Progenitor cell of endocrine pancreas (in vitro differentiated cells): ENCODE measurements at places on chromosomes 1 and 21.

DNA sequence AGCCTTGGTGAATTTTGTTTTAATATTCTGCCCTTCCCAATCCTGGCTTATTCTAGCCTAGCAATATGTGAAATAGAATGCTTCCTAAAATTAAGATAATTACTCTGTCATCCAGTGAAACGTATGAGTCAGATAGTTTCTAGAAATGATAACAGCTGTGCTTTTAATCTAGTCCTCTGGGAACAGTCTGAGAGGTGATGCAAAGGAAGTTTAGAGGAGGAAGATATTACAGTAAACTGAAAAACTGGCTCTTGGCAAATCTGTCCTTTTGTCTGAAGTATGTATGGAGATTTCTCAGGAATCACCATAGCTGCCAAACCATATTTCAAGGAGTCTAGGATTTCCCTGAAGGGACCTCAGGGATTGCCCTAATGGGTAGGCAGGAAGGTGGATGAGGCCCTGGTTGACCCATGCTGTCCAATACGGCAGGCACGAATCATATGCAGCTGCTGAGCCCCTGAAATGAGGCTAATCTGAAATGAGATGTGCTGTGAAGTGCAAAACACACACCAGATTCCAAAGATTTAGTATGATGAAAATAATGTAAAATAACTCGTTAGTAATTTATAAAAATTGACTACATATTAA, 70.8 kb upstream of the LBR start:
- no peak for DNase-seq

DNA sequence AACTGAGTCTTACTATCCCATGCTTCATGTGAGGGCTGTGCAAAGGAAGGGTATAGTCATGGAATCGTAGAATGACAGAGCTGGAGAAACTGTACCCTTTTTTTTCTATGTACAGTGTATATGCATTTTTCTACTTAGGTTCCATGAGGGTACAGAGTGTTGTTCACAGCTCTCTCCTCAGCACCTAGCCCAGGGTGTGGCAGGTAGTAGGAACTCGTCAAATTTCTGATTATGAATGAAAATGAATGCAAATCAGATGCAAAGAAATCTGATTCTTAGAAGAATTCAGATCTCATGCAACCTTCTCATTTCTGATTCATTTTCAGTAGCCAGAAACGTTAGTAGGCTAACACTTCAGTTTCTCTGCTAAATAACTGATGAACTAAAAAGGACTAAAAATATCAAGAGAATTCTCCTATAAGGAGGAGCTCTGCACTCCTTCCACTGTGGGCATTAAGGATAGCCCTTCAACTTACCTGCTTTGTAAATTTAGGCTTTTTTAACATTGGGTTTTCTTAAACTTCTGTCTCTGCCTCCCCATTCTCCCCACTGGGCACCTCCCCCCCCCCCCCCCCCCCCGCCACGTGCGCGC, 18.0 kb upstream of the HHAT start:
- no peak for DNase-seq

DNA sequence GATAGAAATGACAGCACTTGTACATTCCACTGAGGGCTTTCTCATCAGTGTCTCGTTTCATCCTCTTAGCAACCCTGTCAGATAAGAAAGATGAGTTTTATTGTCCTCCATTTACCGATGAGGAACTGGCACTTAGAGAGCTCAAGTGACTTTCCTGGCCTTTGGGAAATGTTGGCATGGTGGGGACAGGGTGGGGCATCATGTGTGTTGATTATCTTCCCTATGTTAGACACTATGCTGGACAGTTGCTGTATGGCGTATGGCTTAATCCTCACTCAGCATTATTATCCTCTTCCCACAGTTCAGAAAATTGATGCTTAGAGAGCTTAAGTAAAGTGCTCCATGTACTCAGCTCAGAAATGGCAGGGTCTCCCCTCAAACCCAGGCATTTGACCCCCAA, 163.2 kb downstream of the CAMTA1 start:
- no peak for DNase-seq

DNA sequence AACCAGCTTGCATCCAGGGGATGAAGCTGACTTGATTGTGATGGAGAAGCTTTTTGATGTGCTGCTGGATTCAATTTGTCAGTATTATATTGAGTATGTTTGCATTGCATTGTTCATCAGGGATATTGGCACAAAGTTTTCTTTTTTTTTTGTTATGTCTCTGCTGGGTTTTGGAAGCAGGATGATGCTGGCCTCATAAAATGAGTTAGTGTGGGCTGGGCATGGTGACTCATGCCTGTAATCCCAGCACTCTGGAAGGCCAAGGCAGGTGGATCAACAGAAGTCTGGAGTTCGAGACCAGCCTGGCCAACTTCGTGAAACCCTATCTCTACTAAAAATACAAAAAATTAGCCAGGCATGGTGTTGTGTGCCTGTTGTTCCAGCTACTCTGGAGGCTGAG, 8.6 kb downstream of the OR2L3 start:
- no peak for DNase-seq

- no peak for DNase-seq
These were observed 157.0 kb upstream of the C21orf91 start for GRCh38 chr21:17976139-17976538.
